ENCODE measurements at places on chromosomes 6 and 20.

DNA sequence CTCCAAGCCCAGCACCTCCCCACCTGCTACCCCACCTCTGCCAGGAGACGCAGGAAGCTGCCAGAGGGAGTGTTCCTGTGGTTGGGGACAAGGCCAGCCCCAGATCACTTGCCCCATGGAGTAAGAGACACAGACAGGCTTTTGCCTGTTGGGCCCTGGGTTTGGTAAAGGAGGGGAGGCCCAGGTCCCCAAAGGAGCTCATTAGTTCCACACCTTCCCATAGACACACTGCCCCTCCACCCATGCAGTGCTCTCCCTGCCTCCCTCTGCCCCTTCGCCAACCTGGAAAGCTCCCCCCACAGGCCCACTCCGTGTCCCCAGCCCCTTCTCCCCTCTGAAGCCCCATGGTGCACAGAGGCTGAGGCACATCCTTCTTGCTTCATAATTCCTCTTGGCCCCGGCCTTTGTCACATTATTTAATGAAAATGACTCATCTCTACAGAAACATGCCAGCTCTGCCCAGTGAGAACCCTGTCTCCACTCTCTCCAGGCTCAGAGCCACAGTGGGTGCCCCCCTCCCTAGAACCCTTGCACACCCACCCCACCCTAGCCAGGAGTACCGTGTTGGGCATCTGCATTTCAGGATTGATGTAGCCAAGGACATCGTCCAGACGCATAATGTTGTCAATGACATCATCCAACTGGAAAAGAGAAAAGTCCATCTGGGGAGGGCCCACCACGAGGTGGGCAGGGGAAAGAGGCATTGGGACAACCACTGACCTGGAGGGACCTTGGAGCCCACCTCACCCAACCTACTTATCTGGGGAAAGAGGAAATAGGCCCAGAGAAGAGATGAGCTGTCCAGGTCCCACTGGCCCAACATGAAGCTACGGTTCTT is 46.0 kb downstream of the TFEB start:
- DNase-seq, result no peak

- DNase-seq, result no peak
Observed at GRCh38 chr6:12717356-12717755, 789 bp downstream of the PHACTR1 start.

DNA sequence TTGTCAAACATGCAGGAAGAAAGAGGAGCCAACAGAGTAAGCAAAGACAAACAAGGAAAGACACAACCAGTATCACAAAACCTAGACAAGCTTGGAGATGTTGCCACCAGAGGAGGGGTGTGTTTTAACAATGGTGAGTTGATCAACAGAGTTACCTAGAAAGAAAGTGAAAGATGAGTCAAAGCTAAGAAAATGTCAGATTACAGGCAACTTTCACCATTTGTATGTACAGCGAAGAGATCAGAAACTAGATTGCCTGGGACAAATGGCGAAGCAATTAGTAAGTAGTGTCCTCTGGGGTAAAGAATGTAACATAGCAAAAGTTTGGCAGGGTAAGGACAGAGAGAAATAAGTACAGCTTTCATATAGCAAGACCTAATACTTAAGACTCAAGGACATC is 51.6 kb upstream of the POU3F2 start:
- no peak for DNase-seq

GRCh38 chr6:143964674-143965081 is 43.4 kb downstream of the PLAGL1 start:
- no peak for DNase-seq

DNA sequence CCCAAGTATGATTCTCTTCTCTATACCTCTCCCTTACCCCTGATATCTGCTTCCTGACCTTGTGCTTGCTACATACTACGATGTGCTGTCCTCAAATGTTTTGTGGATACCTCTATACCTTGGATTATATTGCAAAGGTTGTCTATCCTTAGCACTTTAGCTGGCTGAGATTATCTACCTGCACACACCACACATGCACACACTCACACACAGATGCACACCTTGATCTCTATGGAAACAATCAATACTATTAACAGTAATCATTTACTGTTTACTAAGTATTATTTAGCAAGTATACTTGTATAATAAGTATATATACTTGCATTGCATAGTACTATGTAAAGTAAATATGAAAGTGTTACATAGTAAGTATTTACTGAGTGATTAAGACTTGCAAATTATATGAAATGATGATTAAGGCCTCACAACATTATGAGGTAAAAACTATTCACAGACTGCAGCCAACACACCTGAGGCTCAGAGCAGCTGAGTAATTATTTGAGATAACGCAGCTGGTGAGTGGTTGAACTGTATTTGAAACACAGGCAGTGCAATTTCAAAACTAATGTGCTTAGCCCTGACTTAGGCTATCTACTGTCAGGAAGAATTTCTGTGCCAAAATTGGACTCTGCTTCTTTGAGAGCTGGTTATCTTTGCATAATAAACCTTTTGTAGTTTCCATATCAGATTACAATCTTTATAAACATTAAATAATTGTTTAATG is 699.9 kb downstream of the FRK start:
- DNase-seq, result no peak

GRCh38 chr20:910132-910869 is 5.8 kb downstream of the ANGPT4 start:
- DNase-seq, result no peak

- no peak for DNase-seq
Observed at GRCh38 chr6:39104528-39104927, 10.5 kb downstream of the SAYSD1 start.

GRCh38 chr20:59139998-59140397 is 23.6 kb upstream of the ZNF831 start:
- DNase-seq, result no peak
